ENCODE measurements at places on chromosomes 11 and 22.

- DNase-seq = no peak
Observed at GRCh38 chr11:102119997-102120396, 9.8 kb downstream of the YAP1 start.

- no peak for DNase-seq
Observed at GRCh38 chr11:1556278-1556902, 15.7 kb downstream of the DUSP8 start.

DNA sequence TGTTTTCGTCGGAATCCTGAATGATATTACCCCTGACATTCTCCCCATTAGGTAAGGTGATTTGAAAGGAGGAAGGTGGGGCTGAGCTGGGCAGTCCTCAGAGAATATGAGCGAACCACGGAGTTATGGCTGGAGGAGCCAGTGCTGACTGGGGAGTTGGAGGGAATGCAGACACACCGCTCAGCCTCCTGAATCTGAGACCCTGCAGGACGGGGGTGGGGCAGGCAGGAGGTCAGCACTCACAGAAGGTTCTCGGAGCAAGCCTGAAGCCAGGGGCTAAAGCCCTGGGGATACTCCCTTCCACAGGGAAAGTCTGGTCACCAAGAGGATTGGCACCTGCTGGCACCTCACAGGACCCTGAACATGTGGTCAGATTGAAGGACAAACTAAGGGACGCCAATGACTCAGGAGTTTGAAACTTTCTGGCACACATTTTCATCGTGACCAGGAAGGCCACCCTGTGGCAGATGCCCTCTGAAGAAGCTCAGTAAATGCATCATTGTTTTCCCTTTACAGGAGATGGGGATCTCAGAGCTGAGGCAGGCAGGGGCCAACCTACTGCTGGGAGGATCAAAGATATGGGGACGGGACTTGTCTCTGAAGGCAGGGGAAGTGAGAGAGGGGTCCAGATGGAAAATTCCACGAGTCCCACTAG, 26.9 kb upstream of the FCHSD2 start:
- DNase-seq = no peak

DNA sequence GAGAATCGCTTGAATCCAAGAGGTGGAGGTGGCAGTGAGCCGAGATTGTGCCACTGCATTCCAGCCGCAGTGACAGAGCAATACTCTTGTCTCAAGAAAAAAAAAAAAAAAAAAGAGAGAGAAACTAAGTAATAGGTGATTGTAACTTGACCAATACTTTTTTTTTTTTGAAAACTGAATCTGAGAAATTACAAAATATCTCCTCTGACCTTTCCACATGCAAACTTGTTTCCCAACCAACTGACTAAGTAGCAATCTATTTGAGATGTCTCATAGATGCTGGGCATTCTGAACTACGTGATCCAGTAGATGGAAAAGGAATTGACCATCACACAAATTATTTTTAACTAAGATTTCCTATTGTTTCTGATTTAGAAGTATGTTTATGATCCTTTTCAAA, 407.3 kb upstream of the CHORDC1 start:
- no peak for DNase-seq

DNA sequence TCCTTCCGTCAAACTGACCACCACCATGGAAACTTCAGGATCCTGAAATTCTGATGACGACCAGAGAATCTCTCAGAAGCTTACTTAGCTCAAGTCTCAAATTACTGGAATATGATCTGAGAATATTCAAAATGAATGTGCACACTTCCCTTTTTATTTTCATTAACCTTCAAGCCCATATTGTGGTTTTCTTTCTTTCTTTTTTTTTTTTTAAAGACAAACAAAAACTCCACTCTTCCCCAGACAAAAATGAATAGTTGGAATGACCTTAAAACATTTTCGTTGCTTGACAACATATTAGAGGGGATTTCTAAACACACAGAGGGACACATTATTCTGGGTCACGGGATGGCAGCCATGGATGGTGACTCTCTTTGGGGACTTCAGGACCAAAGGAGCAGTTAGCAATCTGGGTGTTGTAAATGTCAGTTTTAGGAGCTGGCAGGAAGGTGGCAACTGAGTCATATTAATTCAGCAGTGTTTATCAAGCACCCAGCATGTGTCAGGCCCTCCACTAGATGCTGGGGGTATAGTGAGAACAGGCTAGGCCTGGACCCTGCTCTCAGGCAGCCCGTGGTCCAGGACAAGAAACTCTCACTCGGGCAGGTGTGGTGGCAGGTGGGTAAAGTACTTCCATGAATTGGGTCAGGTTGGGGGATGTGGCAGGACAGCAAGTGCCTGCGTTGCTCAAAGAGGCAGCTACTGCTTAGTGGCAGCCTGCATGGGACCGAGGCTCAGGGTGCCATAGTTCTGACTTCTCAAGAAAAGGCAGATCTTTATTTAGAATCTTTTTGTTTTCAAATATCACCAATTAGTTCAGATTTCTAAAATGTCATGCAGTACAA, 126.1 kb downstream of the HIPK3 start:
- no peak for DNase-seq

DNA sequence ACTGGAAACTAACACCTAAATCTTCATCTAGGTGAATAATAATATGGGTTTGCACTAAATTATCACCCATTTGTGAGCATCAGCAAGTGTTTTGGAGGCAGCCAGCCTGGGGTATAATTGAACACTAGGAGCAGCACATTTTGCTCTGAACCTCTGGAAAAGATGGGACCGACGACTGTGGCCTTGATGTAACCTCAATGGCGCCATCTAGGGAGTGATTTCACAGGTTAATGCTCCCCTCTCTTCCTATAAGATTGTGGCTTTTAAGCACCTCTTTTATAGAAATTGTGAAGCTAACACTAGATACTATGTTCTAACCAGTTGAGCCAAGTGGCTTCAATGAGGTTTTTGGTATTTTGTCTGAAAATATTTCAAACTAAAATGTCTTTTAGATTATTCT, 203.7 kb downstream of the NELL1 start:
- DNase-seq = peak; percentile 21

- DNase-seq = no peak
Observed at GRCh38 chr11:97354576-97354975, 964.8 kb downstream of the JRKL start.

DNA sequence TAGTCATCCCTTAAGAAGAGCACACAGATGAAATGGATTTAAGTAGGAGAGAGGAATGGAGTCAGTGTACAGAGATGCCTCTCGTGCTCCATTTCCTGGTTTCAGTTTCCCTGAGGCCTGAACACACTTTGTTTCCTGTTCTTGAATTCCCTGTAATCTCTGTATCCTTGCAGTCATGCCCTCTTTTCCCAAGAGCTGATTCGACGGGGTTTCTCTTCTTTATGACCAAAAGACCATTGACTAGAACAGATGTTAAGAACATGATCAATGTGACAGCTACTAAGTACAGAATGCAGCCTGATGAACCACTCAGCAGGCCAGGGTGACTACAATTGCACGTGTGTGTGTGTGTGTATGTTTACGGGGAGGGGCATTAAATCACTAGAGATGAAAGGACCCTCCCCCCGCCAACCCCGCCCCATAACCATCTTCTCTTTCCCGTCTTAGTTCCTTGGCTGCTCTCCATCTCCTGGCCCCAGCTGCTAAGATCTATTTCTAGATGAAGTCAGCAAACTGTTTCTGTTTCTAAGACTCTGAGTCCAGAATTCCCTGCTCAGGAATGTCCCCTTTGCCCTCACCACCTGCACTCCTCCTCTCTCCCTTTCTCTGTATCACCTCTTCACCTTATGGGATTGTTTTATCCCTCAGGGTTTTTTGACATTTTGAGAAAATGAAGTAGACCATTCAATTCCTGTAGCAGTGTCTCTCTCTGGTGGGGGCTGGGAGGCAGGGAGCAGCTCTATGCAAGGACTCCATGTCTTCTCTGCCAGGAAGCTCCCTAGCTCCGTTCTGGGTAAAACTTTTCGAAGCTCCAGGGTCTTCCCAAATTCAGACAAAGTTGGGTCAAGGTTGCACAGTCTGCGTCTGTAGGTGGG, 26.0 kb downstream of the SLC22A6 start:
- DNase-seq = peak; percentile 63

- DNase-seq = peak; percentile 44
Observed at GRCh38 chr11:46210133-46210636, 67.3 kb upstream of the CREB3L1 start.

- peak; percentile 43 for DNase-seq
Observed at GRCh38 chr11:127627629-127628457, 627.3 kb upstream of the KIRREL3 start.

DNA sequence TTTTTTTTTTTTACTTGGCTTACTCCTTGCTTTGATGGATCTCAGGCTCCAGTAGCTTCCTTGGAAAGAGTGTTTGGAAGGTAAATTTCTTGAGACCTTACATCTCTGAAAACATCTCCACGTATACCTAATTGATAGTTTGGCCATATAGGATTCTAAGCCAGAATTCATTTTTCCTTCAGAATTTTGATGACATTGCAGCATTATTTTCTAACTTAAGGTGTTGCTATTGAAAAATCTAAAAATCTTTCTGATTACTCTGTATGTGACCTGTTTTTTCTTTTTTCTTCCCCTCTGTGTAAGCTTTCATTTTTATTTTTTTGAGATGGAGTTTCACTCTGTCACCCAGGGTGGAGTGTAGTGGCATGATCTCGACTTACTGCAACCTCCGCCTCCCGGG, 23.1 kb upstream of the SPTBN2 start:
- no peak for DNase-seq
